ENCODE measurements at places on chromosomes 3 and 15.

DNA sequence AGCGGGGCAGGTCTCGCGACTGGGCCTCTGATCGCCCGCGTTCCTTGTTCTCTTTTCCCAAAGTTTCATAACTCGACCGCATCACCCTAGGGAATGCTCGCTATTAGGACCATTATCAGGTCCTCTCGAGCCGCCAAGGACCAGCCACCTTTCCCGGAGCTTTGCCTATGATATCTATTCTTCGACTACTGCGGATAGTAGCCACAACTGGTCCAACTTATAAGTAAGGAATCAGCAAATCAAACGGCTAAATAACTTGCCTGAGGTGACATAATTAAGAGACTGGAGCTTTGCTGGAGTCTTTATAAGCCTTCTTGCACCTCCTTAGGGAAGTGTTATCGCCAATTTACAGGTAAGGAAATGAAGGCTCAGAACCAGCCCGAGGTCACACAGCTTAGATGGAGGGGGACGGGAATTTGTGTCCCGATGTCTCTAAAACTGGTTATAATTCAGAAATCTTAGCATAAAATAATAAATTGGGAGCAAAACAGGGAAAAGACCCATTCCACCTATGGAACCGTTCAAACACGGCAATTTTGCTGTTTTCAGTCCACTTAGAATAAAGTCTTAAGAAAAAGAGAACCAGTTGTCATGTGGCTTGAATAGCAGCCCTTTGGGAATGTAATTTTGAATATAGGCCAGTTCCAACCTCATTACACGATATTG is 479 bp upstream of the PLD1 start:
- no peak for DNase-seq

- no peak for DNase-seq
Measured at GRCh38 chr3:194571491-194572142, 61.6 kb downstream of the TMEM44 start.

DNA sequence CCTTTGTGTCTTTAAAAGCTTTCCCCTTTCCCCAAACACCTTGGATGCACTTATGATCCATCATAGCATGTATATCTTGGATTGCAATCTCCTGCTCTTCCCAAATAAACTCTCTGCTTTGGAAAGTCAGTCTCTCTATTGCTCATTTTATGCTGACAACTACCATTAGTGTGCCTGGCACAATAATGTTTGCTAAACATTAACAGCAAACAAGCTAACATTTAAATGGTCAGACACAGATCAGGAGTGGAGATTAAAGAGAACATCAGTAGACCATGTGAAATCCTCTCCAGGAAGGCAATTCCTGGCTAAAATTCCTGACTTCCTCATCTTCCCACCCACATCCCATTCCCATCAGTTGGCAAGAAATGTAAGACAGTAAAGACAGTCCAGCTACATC is 44.3 kb upstream of the EIF1B start:
- no peak for DNase-seq

DNA sequence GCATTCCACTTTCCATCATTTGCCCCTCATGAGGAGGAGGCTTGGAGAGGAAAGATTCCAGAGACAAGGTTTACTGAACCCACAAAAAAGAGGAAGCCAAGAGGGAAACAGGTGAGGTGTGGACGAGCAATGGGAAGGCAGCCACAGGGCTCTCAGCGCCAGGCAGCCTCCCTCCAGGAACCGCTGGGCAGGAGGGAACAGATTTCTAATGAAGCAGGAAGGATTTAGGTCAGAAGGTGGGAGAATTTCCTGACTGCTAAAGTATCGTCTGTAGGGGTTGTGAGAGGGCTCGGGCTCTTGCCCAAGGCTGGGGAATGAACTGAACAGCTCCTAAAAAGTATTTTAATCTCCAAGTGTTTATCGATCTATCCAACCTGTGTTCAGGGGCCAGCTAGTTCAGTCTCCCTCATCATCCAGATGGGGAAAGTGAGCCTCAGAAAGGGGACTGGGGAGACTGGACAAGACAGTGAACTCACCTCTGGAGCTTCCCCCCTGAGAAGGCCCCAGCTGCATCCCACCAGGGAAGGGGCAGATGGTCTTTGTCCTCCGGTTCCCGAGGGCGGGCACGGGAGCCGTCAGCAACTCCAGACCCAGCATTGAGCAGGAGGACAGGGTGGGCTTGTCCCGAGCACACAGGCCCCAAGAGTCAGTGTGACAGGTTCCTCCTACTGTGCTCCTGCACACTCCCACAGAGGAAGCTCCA is 10.5 kb downstream of the LOXL1 start:
- DNase-seq, result no peak

DNA sequence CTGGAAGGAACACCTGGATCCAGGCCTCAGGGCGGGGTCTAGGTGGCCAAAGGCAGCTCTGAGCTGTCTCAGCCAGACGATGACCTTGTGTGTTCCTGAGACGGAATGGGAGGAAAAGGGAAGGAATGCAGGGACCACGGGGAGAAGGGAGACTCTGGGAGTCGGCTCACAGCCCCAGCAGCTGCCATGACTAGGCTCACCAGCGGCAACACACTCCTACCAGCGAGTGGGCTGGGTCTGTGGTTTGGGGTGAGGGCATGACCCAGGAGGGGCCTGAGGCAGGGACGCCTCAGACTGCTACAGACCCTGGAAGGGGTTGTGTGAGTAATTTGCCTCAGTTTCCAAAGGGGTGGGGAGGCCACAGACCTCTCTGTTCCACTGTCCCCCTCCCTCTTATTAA is 19.8 kb downstream of the IQSEC1 start:
- no peak for DNase-seq

GRCh38 chr3:25433106-25433505 is 5.0 kb downstream of the RARB start:
- DNase-seq, result no peak

DNA sequence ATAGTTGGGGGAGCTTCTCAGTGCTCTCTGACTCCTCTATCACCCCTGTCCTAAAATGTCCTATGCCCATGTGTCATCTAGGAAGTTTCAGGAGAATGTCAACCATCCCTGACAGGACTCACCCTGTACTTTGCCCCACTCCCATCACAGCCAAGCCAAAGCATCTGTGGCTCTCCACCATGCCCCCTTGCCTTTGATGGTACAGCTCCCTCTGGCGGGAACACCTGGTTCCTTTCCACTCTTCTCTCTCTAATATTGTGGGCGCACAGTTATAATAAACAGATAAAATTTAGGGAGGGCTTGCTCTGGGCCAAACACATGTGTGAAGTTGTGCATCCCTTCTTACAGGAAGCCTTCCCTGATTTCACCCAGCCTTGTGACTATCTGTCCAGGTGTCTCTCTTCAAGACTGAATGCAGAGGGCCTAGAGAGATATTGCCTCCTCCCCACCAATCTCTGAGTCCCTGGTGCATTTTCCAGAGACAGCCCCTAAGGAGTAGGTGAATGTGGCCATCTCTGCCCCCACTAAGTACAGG is 62.8 kb downstream of the ISG20 start:
- peak; percentile 12 for DNase-seq
